ENCODE measurements at places on chromosomes 1 and 21. TPM values are rescaled to one million over a fixed set of nuclear protein-coding genes. Genes with fewer than 3 reads are reported as not detected.

DNA sequence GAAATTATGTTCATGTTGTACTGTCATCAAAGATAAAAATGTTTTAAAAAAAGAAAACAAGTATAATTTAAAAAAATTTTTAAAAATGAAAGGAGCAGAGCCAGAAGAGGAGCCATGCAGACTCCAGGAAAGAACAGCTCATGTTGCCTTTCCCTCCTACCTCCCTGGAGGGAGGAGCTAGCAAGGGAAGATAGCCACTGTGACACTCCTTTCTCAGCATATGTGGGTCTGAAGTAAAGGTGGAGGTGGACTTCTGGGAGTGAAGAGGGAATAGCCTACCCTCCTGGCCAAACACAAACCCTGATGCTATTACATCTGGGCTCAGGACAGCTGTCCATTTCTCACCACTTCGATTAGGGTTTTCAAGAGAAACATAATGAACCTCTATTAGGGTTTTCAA is 54.2 kb downstream of the SLC2A1 start:
- no peak for DNase-seq

DNA sequence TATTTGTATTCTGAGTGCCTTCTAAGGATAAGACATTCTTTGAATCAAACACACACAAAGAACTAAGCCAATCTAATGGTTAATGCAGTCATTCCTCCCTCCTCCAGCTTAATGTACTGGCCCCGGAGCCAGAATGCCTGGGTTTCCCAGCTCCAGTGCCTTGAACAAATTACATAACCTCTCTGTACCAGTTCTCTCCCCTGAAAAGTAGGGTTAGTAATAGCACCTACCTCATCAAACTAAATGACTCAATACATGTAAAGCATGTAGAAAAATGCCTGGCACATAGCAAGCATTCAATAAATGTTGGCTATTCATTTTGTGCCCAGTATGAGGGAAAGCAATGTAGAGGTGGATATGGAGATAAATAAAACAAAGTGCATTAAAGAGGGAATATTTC is 14.0 kb downstream of the C1orf52 start:
- DNase-seq: no peak

DNA sequence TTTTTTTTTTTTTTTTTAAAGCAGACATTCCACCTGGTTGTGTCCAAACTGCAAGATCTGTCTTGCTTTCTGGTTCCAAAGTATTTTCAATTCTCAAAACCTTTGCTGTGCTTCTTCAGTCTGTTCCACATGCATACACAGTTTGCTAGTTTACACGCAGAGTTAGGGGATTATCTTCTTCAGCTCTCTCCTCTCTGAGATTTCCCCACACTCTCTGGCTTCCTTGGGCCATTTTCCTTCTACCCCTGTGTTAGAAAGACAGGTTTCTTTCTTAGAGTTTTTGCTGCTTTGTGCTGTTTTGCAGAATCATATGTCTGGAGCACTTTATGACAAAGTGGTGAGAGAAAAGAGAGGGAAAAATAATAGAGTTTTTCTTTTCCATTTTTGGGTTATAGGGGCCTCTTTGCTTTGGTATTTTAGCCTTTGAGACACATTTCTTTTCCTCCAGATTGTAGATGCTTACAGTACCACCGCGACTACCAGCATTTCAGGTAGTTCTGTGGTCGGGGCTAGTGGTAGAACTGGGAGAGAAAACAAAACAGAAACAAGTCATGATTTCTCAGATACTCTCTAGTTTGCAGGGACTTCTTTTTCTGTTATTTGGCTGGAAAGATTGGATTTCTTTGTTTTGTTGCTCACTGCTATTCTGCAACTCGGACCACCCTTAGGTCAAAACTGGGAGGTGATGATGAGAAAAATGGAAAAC is 66.3 kb downstream of the RABGAP1L start:
- no peak for DNase-seq

- no peak for DNase-seq
These were observed 32.9 kb downstream of the COL11A1 start for GRCh38 chr1:103075316-103076000.

DNA sequence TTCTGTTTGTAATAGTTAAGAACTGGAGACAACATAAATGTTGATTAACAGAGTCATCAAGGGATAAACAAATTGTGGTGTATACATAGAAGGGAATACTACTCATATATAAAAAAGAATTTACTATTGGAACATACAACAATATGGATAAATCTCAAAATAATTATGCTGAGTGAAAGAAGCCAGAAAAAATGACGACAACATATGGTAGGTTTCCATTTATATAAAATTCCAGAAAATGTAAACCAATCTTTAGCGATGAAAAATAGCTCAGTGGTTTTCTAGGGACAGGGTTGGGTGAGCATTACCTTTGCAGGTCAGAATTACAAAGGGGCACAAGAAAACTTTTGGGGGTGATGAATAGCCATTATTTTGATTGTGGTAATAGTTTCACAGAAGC is 431.6 kb downstream of the PTPRU start:
- no peak for DNase-seq

DNA sequence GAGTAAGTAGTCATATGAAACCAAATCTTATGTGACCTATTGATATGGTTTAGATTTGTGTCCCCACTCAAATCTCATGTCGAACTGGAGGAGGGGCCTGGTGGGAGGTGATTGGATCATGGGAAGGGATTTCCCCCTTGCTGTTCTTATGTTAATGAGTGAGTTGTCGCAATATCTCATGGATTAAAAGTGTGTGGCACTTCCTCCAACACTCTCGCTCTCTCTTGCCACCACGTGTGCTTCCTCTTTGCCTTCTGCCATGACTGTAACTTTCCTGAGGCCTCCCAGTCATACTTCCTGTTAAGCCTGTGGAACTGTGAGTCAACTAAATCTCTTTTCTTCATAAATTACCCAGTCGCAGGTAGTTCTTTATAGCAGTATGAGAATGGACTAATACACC is 241.2 kb downstream of the RGS7 start:
- no peak for DNase-seq

- DNase-seq: no peak
These were observed 286.7 kb downstream of the BACH1 start for GRCh38 chr21:29585462-29585861.

The NBPF10 gene
- total RNA-seq: 0.69 TPM

The GSTM5 gene
- 4.9 TPM for total RNA-seq

The C1orf216 gene
- 23.7 TPM for total RNA-seq

The CFHR1 gene
- total RNA-seq: 0.39 TPM

All from esophagus muscularis mucosa (tissue), 4 donors.